CD4-positive, CD25-positive, alpha-beta regulatory T cell (primary cell): ENCODE measurements at places on chromosomes 4 and X. TPM values are rescaled to one million over a fixed set of nuclear protein-coding genes. Genes with fewer than 3 reads are reported as not detected.

The CLDN22 gene
- not detected for total RNA-seq

The PPP2R2C gene
- not detected for total RNA-seq

The PNMA6F gene
- not detected for total RNA-seq

The TRPC3 gene
- total RNA-seq: 0.52 TPM

The ZDHHC15 gene
- total RNA-seq: 0.54 TPM

The CCDC149 gene
- total RNA-seq: not detected

The TMPRSS11D gene
- not detected for total RNA-seq

The GLOD5 gene
- total RNA-seq: not detected

The CRLF2 gene
- total RNA-seq: 1.2 TPM

The GAGE12H gene
- total RNA-seq: not detected

The FOXP3 gene
- 198 TPM for total RNA-seq

The RTL9 gene
- total RNA-seq: not detected

The BCLAF3 gene
- total RNA-seq: 10.2 TPM

The ITIH6 gene
- total RNA-seq: not detected

The ODAM gene
- not detected for total RNA-seq

The TCEAL2 gene
- not detected for total RNA-seq

The IQCM gene
- total RNA-seq: not detected

GRCh38 chr4:76714226-76714625 is 183.7 kb downstream of the SOWAHB start:
- H3K4me3 ChIP-seq: no peak overlapping the region
- H3K27me3 ChIP-seq: peaks cover 11% of the 10 kb centered on the region
- DNase-seq: no peak

GRCh38 chr4:40843696-40844095 is 93.9 kb downstream of the NSUN7 start:
- H3K27ac ChIP-seq: no peak overlapping the region
- no peaks in the 10 kb centered on the region for H3K27me3 ChIP-seq
- no peaks in the 10 kb centered on the region for H3K36me3 ChIP-seq
- no peak overlapping the region for H3K4me3 ChIP-seq

GRCh38 chr4:139656614-139657486 is 8.8 kb upstream of the MGST2 start:
- peaks cover 22% of the 10 kb centered on the region for H3K4me1 ChIP-seq
- H3K4me3 ChIP-seq: peak overlapping the region; percentile 71
- H3K27me3 ChIP-seq: no peaks in the 10 kb centered on the region
- peak; percentile 20 for DNase-seq
- H3K36me3 ChIP-seq: no peaks in the 10 kb centered on the region
- peak overlapping the region; percentile 68 for H3K27ac ChIP-seq

DNA sequence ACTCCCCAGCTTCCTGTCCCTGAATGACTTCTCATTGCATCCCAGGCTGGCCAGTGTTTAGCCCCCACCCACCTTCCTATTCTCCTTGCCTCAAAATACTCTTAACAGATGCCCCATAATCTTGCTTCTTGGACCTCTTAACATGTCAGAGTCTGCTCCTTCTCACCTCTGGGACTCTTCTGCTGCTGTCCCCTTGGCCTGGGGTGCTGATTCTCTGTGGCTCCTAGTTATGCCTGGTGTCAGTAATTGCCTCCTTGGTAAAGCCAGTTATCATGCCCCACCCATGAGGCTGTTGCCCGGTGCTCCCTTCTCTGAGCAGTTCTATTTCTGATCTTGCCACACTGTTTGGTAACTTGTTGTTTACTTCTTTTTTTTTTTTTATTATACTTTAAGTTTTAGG is 256.8 kb downstream of the STIM2 start:
- no peaks in the 10 kb centered on the region for H3K4me1 ChIP-seq
- H3K27me3 ChIP-seq: no peaks in the 10 kb centered on the region
- no peak overlapping the region for H3K4me3 ChIP-seq
- H3K36me3 ChIP-seq: no peaks in the 10 kb centered on the region
- no peak overlapping the region for H3K27ac ChIP-seq
- DNase-seq: no peak

DNA sequence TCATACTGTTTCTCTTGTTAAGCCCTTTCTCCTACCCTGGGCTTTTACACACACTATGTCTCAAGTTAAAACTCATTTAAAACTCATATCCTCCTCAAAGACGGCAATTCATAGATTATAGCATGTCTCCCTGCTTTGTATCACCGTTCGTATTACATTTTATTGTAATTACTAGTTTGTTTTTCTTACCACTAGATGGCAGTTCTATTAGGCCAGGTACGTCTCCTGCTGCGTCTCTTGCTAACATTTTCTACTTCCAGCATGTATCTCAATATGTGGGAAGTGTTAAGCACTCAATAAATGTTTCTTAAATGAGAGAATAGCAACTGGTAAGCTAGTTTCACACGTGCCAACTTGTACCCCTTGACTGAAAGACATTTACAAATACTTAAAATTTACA is 450.3 kb upstream of the PCDH7 start:
- no peaks in the 10 kb centered on the region for H3K4me1 ChIP-seq
- H3K27ac ChIP-seq: no peak overlapping the region
- no peaks in the 10 kb centered on the region for H3K27me3 ChIP-seq
- no peak overlapping the region for H3K4me3 ChIP-seq
- no peaks in the 10 kb centered on the region for H3K36me3 ChIP-seq

GRCh38 chr4:55157559-55158277 is 32.3 kb upstream of the KDR start:
- no peaks in the 10 kb centered on the region for H3K36me3 ChIP-seq
- peaks cover 4% of the 10 kb centered on the region for H3K27me3 ChIP-seq
- no peaks in the 10 kb centered on the region for H3K4me1 ChIP-seq
- H3K4me3 ChIP-seq: no peak overlapping the region
- no peak for DNase-seq

- no peaks in the 10 kb centered on the region for H3K36me3 ChIP-seq
- H3K4me3 ChIP-seq: no peak overlapping the region
- H3K27ac ChIP-seq: no peak overlapping the region
- DNase-seq: no peak
- H3K27me3 ChIP-seq: no peaks in the 10 kb centered on the region
- H3K4me1 ChIP-seq: no peaks in the 10 kb centered on the region
Measured at GRCh38 chrX:133722756-133723155, 262.6 kb downstream of the GPC3 start.

- no peak for DNase-seq
- no peaks in the 10 kb centered on the region for H3K36me3 ChIP-seq
- no peaks in the 10 kb centered on the region for H3K4me1 ChIP-seq
- no peak overlapping the region for H3K4me3 ChIP-seq
Measured at GRCh38 chr4:101824500-101824899, 34.0 kb downstream of the BANK1 start.

- no peaks in the 10 kb centered on the region for H3K27me3 ChIP-seq
- H3K4me3 ChIP-seq: no peak overlapping the region
- H3K4me1 ChIP-seq: peaks cover 13% of the 10 kb centered on the region
Measured at GRCh38 chr4:2461246-2461960, 7.5 kb upstream of the RNF4 start.

GRCh38 chr4:28462766-28463700 is 1602.4 kb downstream of the STIM2 start:
- no peaks in the 10 kb centered on the region for H3K27me3 ChIP-seq
- no peak overlapping the region for H3K4me3 ChIP-seq
- H3K27ac ChIP-seq: no peak overlapping the region
- DNase-seq: no peak
- H3K36me3 ChIP-seq: no peaks in the 10 kb centered on the region

GRCh38 chr4:89682808-89683207 is 154.2 kb downstream of the SNCA start:
- no peak for DNase-seq
- H3K36me3 ChIP-seq: no peaks in the 10 kb centered on the region
- H3K4me1 ChIP-seq: no peaks in the 10 kb centered on the region
- H3K4me3 ChIP-seq: no peak overlapping the region
- no peak overlapping the region for H3K27ac ChIP-seq
- peaks cover 2% of the 10 kb centered on the region for H3K27me3 ChIP-seq

- DNase-seq: no peak
- peak overlapping the region; percentile 57 for H3K4me3 ChIP-seq
- no peaks in the 10 kb centered on the region for H3K36me3 ChIP-seq
- H3K27me3 ChIP-seq: no peaks in the 10 kb centered on the region
- no peak overlapping the region for H3K27ac ChIP-seq
- no peaks in the 10 kb centered on the region for H3K4me1 ChIP-seq
Measured at GRCh38 chr4:140720387-140721304, 35.5 kb downstream of the TBC1D9 start.

DNA sequence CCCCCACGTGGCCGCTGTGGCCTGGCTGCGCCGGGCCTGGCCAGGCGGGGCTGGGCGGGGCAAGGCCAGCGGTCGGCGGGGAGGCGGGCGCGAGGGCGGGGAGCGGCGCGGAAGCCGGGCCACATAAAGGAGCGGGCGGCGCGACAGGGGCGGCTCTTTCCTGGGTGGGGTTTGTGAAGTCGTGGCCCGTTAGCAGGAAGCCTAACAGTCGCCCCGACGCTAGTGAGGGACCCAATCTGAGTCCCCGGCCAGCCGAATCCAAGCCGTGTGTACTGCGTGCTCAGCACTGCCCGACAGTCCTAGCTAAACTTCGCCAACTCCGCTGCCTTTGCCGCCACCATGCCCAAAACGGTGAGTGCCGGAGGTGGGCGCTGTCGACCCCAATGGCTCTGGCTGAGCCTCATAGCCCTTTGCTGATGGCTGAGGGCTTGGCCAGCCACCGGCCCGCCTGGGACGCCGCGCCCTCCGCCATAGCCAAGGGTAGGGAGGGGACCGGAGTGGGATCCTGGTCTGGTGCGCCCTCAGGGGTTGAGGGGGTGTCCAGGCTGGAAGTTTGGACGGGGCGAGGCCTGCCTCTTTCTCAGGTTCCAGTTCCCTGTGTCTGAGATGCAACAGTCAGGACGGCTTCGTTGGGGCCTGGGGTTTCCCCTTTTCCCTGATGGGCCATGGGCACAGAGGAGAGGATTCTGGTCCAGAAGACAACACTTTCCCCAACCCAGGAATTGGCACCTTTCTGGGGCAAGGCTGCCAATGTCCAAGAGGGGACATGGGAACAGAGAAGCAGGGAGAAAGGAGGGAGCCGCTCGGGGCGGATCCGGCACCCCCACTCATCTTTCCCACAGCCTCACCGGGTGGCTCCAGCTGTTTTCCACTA is at the start of gene MSN:
Gene MSN (plus strand): TSS at position 152 of the 874 bp plus-strand sequence. CDS start 188 bp downstream, at position 340.
- peaks cover 19% of the 10 kb centered on the region for H3K4me1 ChIP-seq
- DNase-seq: peak; percentile 63
- no peaks in the 10 kb centered on the region for H3K27me3 ChIP-seq
- H3K36me3 ChIP-seq: peaks cover 4% of the 10 kb centered on the region

DNA sequence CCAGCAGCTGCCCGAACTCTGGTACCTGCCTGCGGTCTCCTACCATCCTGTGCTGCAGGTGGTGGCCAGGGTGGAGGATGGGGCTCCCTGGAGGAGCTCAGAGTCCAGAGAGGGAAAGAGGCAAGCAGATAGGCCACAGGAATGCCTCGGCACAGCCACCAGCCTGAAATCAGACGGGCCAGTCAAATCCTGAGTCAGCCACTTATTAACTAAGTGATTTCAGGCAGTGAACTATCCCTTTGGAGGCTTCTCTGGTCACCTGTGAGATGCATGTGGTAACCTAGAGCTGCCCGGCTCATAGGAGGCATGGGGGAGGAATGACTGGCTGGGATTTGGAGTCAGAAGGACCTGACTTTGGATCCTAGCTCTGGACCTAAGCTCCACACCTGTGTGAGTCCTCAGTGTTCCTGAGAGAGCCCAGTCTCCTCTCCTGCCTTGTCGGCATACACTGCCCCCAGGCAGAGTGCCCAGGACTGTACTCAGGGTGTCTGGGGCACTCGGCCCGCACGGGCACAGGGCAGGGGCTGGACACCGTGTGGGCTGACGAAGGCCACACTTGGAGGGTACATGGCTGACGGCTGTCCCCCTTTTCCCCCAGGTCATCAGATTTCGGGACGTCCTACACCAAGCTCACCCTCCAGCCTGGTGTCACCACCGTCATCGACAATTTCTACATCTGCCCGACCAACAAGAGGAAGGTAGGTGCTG is 96.4 kb upstream of the PSAPL1 start:
- H3K4me3 ChIP-seq: no peak overlapping the region
- H3K4me1 ChIP-seq: no peaks in the 10 kb centered on the region
- no peaks in the 10 kb centered on the region for H3K36me3 ChIP-seq
- no peak for DNase-seq
- no peak overlapping the region for H3K27ac ChIP-seq
- no peaks in the 10 kb centered on the region for H3K27me3 ChIP-seq

DNA sequence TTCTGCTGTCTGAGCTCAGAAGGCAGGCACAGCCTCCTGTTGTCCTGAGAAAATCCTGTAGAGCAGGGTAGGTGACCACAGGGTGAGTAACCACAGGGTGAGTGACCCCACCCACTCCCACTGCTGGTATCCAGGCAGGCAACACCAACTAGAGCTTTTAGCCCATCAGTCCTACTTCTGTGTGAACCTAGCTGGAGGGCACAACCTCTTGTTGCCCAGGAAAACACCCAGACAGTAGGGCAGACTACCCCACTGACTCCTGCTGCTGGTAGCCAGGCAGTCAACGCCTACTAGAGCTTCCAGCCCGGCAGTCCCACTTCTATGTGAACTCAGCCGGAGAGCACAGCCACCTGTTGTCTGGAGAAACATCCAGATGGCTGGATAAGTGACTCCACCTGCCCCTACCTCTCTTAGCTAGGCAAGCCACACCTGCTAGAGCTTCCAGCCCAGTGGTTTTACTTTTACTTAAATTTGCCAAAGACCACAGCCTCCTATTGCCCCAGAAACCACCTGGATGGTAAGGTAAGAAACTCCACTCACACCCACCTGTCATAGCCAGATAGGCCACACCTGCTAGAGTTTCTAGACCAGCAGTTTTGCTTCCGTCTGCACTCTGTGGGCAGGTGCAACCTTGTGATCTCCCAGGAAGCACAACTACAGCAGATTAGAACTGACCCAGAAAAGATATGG is 371.6 kb downstream of the INPP4B start:
- H3K4me1 ChIP-seq: peaks cover 14% of the 10 kb centered on the region
- no peak overlapping the region for H3K4me3 ChIP-seq
- no peaks in the 10 kb centered on the region for H3K27me3 ChIP-seq
- DNase-seq: no peak
- H3K36me3 ChIP-seq: no peaks in the 10 kb centered on the region
- H3K27ac ChIP-seq: no peak overlapping the region

DNA sequence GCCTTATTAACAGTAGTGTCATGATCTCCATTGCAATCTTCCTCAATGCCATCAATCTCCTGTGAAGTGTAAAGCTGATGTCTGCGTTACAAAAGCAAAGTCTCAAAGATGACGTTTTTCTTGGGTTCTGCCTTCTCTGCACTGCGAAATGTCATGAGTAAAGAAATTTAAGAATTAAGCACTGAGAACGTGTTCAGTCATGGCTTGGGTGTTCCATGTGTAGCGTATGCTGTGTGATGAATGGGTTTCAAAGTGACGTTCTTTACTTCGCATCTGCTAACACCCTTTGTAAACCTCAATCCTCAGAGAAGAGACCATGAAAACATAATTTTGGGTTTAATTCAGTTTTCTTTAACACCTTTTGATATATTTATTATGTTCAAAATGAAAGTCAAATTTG is 999 bp downstream of the NAP1L5 start:
- no peaks in the 10 kb centered on the region for H3K27me3 ChIP-seq
- H3K4me1 ChIP-seq: peaks cover 9% of the 10 kb centered on the region
- no peak for DNase-seq
- peaks cover 20% of the 10 kb centered on the region for H3K36me3 ChIP-seq

- DNase-seq: no peak
- no peaks in the 10 kb centered on the region for H3K27me3 ChIP-seq
- no peak overlapping the region for H3K27ac ChIP-seq
- H3K36me3 ChIP-seq: peaks cover 57% of the 10 kb centered on the region
- H3K4me1 ChIP-seq: no peaks in the 10 kb centered on the region
Measured at GRCh38 chr4:87118826-87119225, 101.6 kb downstream of the KLHL8 start.

GRCh38 chr4:157172011-157172410 is 48.5 kb upstream of the GRIA2 start:
- DNase-seq: no peak
- no peaks in the 10 kb centered on the region for H3K4me1 ChIP-seq
- H3K4me3 ChIP-seq: no peak overlapping the region
- H3K27me3 ChIP-seq: no peaks in the 10 kb centered on the region
